ENCODE measurements at places on chromosomes 2 and 18. TPM values are rescaled to one million over a fixed set of nuclear protein-coding genes. Genes with fewer than 3 reads are reported as not detected.

DNA sequence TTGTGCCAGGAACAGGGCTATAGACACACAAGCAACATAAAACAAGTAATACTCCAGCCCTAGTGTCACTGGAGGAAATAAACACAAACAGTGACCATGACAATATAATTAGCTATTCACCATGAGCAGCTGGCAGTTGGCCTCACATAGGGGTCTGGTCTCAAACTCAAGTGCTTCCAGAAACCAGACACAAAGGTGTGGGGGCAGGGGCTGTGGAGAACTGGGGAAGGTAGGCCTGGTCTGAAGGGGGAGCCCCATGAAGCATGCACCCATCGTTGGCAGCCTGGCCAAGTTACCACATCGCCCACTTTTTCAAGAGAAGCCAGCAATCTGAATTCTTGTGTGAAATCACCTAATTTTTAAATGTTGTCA lies 49.5 kb upstream of the SP3 start:
- no peak for DNase-seq
- H3K27me3 ChIP-seq = no peaks in the 10 kb centered on the region
- no peak overlapping the region for H3K27ac ChIP-seq
- H3K36me3 ChIP-seq = no peaks in the 10 kb centered on the region

DNA sequence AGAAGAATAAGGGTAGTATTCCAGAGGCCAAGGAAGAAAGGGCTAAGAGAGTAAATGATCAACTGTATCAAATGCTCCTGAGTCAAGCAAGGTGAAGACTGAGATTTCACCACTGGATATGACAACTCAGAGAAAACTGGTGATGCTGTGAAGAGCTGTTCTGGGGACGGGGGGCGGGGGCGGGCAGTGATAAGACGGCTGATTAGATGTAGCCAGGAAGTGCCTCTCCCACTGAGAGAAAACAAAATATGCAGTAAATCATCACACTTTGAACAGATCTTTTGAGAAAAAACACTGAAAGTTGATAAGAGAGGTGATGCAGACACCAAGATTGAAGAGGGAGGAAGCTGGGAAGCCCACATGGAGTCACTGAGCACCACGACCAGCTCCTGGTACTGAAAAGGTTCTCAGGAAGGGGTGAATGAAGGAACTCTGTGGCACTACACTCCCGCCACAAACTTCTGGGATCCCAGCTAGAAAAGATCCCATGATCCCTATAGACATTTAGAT lies 75.8 kb downstream of the MYO3B start:
- H3K4me3 ChIP-seq = no peak overlapping the region
- no peaks in the 10 kb centered on the region for H3K4me1 ChIP-seq
- no peaks in the 10 kb centered on the region for H3K36me3 ChIP-seq
- H3K27ac ChIP-seq = no peak overlapping the region
- no peak for DNase-seq

- no peak overlapping the region for H3K4me3 ChIP-seq
- H3K27me3 ChIP-seq = no peaks in the 10 kb centered on the region
- H3K36me3 ChIP-seq = no peaks in the 10 kb centered on the region
- DNase-seq = no peak
- H3K27ac ChIP-seq = no peak overlapping the region
These were observed 380.5 kb downstream of the ERBB4 start for GRCh38 chr2:212158081-212158480.

- no peaks in the 10 kb centered on the region for H3K27me3 ChIP-seq
- H3K4me3 ChIP-seq = no peak overlapping the region
- H3K4me1 ChIP-seq = no peaks in the 10 kb centered on the region
- H3K36me3 ChIP-seq = no peaks in the 10 kb centered on the region
- H3K27ac ChIP-seq = no peak overlapping the region
- no peak for DNase-seq
These were observed 38.3 kb upstream of the ST3GAL5 start for GRCh38 chr2:85926931-85927661.

DNA sequence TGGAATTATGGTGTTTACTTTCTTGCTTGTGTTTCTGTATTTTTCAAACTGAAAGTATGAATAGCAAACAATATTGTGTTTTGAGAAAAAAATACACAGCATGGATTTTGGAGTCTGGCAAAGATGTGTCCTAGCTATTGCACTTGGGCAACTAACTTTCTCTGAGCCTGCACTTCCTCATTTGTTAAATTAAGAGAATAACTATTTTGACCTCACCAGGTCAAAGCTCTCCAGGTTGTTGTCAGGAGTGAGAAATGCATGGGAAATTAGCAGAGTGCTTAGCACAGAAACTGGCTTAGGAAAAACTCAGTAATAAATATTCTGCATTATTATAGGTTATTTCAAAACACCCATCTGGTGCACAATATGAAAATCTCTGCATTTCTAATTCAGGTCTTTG lies 28.2 kb downstream of the LYPD1 start:
- H3K4me1 ChIP-seq = no peaks in the 10 kb centered on the region
- no peaks in the 10 kb centered on the region for H3K36me3 ChIP-seq
- H3K27ac ChIP-seq = no peak overlapping the region

DNA sequence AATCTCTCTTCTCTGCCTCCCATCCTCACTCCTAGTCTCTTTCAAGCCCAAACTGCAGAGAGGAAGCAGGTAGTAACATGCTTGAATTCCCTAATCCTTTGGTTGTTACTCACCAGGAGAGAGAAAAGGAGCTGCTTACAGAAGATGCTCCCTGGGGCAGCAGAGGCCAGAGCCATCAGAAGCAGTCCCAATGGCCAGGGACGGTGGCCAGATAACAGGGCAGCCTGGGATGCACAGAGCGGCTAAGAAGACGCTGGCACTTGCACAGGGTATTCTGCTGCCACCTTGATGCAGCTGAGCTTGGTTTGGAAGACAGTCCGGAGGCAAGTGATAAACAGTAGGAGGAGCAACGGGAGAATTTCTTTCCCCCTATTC lies 250 bp downstream of the DSC1 start:
- H3K27ac ChIP-seq = no peak overlapping the region
- no peak overlapping the region for H3K4me3 ChIP-seq
- no peaks in the 10 kb centered on the region for H3K4me1 ChIP-seq
- no peaks in the 10 kb centered on the region for H3K27me3 ChIP-seq

GRCh38 chr18:32360682-32361345 lies 109.9 kb downstream of the GAREM1 start:
- no peaks in the 10 kb centered on the region for H3K4me1 ChIP-seq
- no peak overlapping the region for H3K27ac ChIP-seq
- DNase-seq = no peak
- H3K27me3 ChIP-seq = no peaks in the 10 kb centered on the region

GRCh38 chr2:17625446-17625845 lies 85.0 kb downstream of the VSNL1 start:
- H3K4me3 ChIP-seq = no peak overlapping the region
- H3K36me3 ChIP-seq = no peaks in the 10 kb centered on the region
- H3K27me3 ChIP-seq = no peaks in the 10 kb centered on the region
- no peak for DNase-seq
- H3K27ac ChIP-seq = no peak overlapping the region

DNA sequence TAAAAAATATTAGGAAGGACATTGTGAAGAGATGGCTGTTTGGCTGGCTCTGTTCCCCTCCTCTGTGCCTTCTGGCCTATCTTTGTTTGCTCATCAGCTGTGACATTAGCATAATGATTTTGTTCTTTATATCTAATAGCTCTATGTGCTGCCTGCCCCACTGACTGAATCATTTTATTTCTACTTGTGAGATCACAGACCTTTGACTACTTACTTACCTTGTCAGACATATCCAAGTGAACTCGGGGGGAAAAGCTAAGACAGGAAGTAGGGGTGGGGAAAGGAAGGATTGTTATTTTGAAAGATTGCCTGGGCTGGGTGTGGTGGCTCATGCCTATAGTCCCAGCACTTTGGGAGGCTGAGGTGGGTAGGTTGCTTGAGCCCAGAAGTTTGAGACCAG lies 104.2 kb downstream of the ASAP2 start:
- no peak for DNase-seq
- no peaks in the 10 kb centered on the region for H3K36me3 ChIP-seq
- H3K27ac ChIP-seq = peak overlapping the region; percentile 32
- H3K4me1 ChIP-seq = no peaks in the 10 kb centered on the region
- no peak overlapping the region for H3K4me3 ChIP-seq
- H3K27me3 ChIP-seq = no peaks in the 10 kb centered on the region

DNA sequence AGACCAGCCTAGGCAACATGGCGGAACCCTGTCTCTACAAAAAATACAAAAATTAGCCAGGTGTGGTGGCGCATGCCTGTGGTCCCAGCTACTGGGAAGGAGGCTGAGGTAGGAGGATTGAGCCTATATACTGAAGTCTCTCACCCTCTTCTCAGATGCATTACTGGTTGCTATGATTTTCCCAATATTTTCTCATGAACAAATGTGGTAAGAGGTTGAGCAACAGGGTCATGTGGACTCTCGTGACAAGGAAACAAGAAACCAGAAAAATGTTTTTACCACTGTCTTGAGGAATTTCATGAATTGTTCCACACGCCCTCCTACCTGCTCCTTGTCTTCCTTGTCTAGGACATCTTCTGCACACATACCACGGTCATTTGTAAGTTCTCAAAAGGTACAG lies 12.4 kb downstream of the LMAN2L start:
- H3K36me3 ChIP-seq = peaks cover 10% of the 10 kb centered on the region
- no peaks in the 10 kb centered on the region for H3K4me1 ChIP-seq
- H3K4me3 ChIP-seq = no peak overlapping the region
- DNase-seq = no peak
- no peak overlapping the region for H3K27ac ChIP-seq

- H3K4me1 ChIP-seq = no peaks in the 10 kb centered on the region
- no peak for DNase-seq
- H3K4me3 ChIP-seq = no peak overlapping the region
- no peak overlapping the region for H3K27ac ChIP-seq
- no peaks in the 10 kb centered on the region for H3K27me3 ChIP-seq
- H3K36me3 ChIP-seq = no peaks in the 10 kb centered on the region
These were observed 131.6 kb downstream of the CCDC85A start for GRCh38 chr2:56315376-56315775.

DNA sequence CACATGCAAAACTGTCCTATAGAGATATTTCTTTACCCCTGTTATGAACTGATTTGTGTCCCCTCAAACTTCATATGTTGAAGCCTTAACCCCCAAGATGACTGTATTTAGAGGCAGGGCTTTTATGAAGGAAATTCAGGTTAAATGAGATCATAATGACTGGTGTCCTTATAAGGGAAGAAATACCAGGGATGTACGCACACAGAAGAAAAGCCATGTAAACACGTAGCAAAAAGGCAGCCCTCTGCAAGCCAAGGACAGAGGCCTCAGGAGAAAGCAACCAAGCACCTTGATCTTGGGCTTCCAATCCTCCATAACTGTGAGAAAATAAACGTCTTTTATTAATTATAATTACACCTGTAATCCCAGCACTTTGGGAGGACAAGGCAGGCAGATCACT lies 101.3 kb upstream of the NDUFV2 start:
- no peak overlapping the region for H3K27ac ChIP-seq
- no peak for DNase-seq
- no peaks in the 10 kb centered on the region for H3K27me3 ChIP-seq
- no peaks in the 10 kb centered on the region for H3K4me1 ChIP-seq

Gene UGT1A5
- total RNA-seq = 0.41 TPM

Gene LBX2
- not detected for total RNA-seq

Gene PLGLB2
- total RNA-seq = not detected
